C1 segment of cervical spinal cord (tissue), 14 donors: ENCODE measurements at places on chromosomes 12 and 14.

DNA sequence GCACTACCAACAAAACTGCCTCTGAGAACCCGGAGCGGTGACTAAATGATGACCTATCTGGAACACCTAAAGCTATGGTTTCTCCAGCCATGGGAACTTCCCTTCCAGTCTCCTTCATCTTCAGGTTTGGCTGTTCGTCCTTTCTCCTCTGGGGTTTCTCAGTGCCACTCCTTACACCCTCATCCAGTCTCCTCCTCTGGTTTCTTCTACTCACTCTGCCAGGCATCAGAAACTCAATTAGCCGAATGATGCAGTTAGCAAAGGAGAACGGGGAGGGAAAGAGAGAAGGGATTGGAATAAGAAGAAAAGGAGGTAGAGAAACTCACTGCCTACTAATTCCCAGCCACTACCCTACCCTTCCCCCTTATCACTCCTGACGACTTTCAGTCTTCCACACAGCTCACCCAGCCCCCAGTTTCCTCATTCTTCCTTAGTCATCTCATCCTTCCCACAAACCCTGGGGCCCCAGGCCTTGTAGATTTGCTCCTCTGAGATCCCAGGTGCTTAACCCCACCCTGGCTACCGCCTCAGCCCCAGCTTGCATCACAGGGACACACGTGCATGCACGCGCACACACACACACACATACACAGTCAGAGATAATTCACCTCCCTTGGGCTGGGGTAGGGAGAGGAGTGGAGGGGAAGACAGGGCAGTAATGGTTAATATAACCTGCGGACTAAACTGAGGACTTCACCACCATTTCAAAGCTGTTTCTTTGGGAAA is 13.0 kb downstream of the FGD6 start:
- DNase-seq = no peak

- DNase-seq = peak; percentile 14
Measured at GRCh38 chr14:58747181-58747580, 109.4 kb downstream of the DACT1 start.

DNA sequence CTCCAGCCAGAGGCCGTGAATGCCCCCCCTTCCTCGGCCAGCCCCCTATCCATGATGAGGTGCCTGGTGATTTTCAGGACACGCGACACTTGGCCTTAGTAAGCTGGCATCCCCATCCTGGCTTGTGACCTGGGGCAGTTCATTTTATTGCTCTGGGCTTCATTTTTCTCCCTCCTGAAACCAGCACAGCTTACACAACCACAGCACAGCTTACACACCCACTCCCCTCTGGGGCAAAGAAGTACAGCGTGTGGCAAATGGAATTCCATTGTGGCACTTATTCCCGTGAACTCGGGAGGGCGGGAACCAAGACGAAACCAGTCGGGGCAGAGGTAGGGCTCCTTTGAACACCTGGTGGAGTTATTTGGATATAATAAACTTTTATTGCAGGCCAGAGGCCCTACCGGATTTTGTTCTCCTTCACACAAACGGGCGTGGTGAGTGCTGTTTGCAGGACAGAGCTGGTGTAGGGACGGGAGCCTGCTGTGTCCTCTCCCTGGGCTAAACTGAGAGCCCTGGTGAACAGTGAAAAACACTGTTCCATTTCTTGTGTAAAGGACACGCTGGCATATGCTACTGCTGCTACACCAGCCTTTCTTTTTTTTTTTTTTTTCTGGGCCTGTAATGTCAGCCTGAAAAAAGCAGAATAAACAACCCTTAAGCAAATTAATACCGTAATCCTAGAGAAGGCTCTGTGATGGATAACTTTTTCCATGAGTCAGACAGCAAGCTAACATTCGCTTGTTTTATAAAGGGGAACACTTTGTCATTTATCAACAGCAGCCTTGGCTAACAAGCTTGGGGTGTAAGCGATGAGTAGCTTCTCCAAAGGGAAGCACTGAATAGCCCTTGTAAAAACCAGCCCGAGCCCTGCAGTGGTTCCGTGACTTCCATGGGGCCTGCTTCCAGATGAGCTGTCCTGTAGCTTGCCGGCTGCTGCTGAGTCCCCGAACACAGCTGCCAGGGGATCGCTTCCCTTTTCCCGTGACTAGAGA is 29.3 kb downstream of the CD9 start:
- peak; percentile 62 for DNase-seq

DNA sequence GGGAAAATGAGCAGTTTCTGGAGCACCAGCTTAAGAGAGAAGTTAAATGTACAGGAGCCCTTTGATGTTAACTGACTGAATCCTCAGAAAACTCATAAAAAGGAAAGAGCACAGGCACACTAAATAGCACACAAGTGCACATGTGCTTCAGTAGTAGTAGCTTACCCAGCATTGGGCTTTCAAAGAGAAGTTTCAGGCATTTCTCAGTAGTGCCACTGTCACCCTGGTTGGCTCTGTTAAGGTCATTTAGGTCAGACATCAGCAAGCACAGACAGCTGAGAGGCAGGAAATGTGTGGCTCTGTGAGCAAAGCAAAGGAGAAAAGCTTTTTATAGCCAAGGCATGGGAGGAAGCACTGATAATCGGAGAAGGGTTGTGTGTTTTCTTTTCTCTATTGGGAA is 96.3 kb upstream of the HIF1A start:
- no peak for DNase-seq

DNA sequence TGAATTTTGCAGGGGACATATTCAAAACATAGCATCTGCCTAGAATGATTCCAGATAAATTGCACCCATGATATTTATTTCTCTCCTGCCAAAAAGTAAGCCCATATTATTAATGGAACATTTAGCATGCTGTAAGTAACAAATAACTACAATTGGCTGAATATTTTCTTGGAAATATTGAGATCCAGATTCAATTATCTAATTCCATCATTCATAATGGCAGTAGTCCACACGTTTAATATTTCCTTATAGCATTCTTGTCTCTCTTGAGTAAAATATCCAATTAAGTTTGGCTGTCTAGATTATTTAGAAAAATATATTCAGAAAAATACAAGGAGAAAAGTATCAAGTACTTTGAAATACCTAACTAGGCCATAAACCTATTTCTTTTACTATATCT is 157.5 kb downstream of the FLRT2 start:
- no peak for DNase-seq

GRCh38 chr14:94775871-94776210 is 5.9 kb upstream of the GSC start:
- DNase-seq = no peak

DNA sequence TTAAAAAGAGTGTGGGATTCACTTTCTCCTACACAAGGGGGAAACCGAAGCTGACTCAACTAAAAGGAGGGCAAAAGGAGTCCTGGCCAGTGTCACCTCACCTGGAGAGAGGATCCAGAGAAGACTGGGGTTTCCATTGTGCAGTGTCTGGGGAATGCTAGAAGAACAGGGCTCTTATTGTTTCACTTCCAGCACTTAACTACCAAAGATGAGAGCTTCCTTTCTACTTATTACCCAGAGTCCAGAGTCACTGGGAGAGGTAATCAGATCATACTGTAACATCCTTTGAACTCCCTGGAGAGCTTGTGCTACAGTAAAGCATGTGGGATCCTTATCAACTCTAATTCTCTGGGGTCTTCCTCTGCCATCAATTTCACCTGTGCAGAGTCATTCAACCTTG is 148.4 kb upstream of the BCL2L14 start:
- no peak for DNase-seq

DNA sequence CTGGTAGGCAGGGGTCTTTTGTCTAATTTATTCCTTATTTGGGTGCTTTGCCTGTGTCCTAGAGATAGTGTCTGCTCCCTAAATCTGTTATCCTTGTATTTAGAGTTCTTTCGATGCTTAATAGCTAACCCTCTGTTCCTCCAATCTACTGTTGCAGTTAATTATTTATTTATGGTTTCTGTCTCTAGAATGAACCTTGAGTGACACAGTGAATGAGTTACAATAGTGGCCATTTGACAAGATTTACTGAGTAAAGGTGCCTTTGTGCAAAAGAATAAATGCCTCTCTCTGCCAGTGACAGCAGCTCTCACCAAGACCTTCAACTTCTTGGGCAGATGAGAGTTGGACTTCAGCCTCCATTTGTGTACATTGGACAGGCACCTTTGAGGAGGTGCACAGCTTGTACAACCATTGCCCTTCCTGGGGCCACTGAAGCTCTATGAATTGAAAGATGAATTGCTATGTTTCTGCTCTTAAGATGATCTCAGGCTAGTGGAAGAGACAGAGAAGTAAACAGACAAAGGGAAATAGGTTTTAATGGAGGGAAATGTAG is 165.9 kb downstream of the DERA start:
- DNase-seq = no peak

- DNase-seq = no peak
Measured at GRCh38 chr14:76252471-76252870, 100.7 kb downstream of the GPATCH2L start.

GRCh38 chr12:98651328-98651727 is 6.2 kb downstream of the APAF1 start:
- no peak for DNase-seq

DNA sequence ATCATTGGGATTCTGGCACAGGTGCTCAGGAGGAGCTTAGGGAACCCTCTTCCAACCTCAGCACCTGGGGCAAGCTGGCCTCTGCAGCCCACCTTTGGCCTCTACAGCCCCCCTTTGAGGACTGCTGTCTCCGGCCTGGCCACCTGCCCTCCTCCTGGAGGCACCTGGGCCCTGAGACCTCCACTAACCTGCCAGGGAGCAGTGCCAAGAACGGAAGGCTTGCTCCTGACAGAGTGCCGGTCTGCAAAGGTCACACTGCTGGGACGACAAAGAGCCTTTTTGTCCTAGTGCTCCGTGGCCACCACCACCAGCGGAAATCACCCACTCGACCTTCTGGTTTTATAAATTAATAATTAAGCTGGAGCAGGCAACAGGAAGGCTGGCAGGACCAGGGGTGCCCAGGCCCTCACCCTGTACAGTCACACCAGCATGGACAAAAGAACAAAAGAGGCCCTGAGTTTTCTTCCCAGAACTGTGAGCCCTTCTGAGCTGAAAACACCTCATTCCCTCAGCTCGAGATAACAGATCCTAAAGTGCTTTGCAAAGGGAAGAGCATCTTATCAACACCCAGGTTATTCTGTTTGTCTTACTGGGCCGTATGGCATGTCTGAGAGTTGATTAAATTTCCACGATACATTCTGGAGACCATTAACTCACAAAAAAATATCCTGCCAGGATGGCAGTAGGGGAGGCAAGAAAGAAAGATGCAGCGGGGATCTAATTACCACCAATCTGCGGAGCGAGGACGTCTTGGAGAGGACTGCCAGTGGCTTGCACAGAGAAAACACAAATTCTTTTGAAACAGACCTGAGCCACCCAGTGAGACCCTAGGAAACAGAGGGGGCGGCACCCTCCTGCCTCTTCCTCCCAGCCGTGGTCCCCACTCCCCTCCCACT is 8.2 kb downstream of the TESC start:
- no peak for DNase-seq

DNA sequence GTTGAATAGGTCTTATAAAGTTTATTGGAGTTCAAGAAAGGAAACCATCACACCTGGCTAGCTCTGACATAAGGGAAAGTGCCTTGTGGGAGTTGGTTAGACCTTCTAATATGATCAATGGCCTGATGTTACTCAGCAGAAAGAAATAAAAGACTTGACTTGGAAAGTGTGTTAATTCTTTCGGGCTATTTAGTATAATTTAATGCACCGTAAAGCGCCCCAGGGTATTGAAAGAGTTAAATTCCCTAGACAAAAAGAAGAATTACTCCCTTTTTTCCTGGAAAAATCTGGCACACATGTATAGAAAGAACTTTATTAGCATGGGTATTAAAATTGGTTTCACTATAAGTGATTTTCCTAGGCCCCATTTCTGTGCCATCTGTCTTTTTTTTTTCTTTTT is 1125.7 kb upstream of the FLRT2 start:
- no peak for DNase-seq

- no peak for DNase-seq
Measured at GRCh38 chr14:79405512-79405910, 805.8 kb downstream of the DIO2 start.

- DNase-seq = no peak
Measured at GRCh38 chr14:100211893-100212292, 27.1 kb upstream of the YY1 start.
